Hypothalamus (tissue), 51 donors: ENCODE measurements at places on chromosomes 1 and 21.

DNA sequence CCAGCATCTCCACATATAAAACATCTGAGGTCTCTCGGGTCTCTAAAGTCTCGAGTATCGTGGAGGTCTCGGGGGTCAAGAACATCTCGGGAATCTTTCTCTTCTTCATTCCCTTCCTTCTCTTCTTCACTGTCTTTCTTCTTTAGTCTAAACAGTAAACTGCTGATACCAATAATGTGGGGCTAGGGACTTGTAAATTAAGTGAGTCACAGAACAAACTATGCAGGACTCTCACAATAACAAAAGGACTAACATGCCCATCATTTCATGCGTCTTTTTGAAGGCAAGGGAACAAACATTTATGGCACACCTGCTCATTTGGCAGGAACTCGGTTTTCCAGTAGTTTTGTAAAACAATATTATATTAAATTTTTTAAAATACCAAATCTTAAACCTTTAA is 32.4 kb downstream of the PRPF38A start:
- no peak for DNase-seq

DNA sequence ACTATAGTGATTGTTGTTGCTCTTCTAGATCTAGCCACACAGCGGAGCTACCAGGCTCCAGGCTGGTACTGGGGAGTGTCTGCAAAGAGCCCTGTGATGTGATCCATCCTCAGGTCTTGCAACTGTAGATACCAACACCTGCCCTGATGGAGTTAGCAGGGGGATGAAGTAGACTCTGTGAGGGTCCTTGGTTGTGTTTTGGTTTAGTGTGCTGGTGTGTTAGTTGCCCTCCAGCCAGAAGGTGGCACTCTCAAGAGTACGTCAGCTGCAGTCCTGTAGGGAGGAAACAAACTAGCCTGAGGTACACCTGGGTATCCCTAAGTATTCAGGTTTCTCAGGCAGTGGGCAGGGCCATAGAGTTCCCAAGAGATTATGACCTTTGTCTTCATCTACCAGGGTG is 81.2 kb upstream of the TMPRSS2 start:
- DNase-seq = no peak

DNA sequence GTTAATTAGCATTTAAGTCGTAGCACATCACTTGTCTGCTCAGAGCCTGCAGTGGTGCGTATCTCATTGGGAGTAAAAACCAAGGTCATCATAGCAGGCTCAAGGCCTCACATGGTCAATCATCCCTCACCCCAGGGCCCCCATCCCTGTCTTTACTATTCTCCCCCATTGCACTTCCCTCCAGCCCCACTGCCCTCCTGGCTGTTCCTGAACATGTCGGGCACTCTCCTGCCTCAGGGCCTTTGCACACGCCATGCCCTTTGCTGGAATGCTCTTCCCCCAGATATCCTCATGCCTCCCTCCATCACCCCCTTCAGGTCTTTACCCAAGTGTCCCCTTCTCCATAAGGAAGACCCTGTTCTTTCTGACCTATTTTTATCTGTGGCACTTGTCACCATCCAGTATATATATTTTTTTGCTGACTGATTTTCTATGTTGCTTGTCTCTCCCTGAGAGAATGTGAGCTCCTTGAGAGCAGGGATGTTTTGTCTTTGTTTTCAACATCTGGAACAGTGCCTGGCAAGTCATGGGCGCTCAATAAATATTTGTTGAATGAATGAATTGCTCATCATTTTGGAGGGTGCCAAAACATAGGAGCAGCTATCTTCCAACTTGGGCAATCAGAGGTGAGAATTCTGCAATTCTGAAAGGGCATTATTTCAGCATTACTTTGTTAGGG is 74.1 kb upstream of the POU3F1 start:
- DNase-seq = no peak

DNA sequence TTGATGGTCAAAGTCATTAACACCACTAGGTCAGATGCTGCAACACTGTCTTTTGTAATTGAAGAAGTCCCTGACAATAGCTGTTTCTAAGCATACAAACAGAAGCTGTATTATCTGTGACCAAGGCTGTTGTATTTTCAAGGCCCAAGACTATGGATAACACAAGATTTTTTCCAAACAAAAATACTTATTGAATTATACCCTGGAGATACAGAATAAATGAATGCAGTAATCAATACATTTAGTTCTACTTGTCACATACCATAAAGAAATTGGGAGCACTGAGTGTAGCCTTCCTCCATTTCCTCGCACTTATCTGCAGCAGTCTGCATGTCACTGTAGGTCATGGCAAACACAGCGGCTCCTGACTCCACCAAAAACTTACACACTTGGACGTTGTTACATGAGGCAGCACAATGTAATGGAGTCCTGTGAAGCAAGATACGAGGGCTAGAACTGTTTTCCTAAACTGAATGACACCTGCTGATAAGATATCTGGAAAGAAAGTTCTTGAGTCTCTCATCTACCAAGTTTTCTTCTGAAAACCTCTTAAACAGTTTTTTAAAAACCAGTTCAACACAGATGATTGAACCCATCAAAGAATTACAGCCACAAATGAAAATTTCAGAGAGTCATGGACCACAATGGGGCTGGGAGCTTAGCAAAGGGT is 56.9 kb downstream of the TP53BP2 start:
- DNase-seq = no peak

- DNase-seq = no peak
Observed at GRCh38 chr1:202101184-202101583, 21.5 kb upstream of the GPR37L1 start.

DNA sequence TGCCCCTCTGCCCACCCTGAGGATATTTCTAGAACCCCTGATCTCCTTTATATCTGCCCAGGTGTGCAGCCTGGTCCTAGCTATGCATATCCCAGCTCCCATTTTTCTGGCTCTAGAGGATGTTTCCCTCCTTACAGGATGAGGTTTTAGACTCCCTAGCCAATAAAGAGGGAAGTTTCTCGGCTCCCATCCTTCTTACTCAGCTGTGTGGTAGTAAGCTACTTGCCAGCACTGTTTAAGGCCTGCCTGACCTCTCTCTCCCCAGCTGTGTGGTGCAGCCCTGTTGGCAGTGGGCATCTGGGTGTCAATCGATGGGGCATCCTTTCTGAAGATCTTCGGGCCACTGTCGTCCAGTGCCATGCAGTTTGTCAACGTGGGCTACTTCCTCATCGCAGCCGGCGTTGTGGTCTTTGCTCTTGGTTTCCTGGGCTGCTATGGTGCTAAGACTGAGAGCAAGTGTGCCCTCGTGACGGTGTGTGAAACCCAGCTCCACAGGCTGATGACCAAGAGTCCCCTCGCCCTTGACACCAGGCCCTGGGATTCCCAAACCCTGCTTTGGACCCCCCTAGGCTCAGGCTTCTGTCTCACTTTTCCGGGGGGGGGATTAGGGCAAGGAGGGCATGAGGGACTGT is 7.8 kb upstream of the P3R3URF start:
- no peak for DNase-seq

DNA sequence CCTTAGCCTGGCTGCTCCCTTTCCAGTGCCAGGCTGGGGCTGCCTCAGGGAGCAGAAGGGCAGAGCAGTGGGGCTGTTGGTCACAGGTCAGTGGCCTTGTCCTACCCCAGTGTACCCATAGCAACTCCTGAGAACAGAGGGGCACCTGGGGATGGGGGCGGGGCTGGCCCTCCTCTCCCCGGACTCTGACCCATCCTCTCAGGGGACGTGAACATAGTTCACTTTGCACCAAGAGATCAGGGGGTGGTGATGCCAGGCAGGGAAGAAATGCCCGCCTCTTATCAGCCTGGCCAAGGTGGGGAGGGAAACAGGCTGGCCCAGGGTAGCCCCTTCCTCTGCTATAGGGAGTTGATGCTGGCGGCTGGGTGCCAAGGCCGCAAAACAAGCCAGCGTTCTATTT is 4.9 kb downstream of the ETNK2 start:
- DNase-seq = no peak

DNA sequence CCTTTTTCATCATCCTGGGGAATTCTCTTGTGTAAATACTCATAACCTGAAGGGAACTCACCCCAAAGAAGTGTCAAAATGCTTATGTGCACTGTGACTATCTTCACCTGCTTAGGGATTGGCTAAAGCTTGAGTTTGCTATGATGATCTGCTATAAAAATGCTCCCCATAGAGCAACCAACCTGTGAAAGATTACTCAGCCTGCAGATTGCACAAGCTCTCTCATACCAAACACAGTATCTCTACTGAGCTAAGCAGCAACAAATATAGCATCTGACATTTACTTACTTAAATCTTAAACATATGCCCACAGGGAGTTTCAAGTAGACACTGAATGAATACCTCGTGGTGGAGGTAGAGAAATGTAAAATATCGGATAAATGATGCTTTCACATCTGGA is 725.8 kb downstream of the MRPL39 start:
- no peak for DNase-seq

DNA sequence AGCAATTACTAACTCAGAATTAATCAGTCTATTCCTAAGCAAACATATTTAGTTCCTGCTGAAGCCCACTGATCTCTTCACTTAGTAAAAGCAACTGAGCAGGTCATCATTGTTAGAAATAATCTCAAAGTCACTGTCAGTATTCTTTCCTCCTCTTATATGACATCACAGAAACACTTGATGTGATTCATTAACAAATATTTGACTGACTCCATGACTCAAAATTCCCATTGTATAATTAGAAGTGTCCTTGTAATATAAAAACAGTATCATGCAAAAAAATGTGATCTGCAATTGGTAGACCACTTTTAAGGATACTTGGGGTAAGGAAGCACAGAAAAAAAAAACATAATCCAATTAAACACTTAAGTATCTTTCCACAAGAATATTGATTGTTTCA is 194.4 kb downstream of the DPYD start:
- no peak for DNase-seq

DNA sequence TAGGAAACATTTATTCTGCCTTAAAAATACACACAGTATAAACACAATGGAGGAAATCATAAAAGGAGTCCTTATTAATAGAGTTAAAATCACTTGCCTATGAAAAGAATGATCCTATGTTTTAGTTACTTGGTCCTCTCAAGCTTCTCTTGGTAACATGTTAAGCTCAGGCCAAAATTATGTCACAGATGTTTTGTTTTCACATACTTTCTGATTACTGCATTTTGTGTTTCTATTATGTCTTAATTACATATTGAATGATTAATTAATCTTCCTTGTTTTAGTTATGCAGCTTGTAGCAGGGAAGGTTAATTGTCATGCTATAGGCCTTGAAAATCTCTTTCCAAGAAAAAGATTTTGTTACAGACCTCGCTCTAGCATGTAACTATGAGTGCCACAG is 406.0 kb downstream of the PLA2G4A start:
- DNase-seq = no peak

- no peak for DNase-seq
Observed at GRCh38 chr1:38115682-38116202, 69.1 kb upstream of the POU3F1 start.

DNA sequence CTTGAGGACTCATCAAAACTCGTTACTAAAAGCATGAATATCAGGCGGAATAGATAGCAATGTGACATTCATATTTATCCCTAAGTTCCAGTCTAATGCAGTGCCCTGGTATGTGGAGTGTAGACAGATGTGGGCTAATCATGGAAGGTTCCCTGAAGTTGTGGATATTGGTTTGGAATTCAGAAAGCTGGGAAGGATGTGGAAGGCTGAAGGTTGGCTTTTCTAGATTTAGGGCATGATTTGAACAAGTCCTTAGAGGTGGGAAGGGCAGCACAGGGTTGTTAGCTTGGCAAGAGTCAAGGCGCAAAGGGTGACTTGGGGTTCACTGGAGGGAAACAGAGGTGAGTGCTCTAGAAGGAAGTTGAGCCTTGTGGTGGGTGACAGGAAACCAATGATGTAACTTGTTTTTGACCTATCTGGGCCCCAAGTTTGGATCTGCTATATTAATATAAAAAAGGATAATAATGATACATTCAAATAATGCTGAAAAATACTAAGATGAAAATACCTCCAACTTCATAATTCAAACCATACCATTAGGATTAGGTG is 21.9 kb downstream of the LGALS8 start:
- DNase-seq = no peak

GRCh38 chr1:234604495-234605398 is 5.2 kb downstream of the IRF2BP2 start:
- DNase-seq = no peak

- no peak for DNase-seq
Observed at GRCh38 chr21:24561291-24561690, 1046.0 kb downstream of the MRPL39 start.

DNA sequence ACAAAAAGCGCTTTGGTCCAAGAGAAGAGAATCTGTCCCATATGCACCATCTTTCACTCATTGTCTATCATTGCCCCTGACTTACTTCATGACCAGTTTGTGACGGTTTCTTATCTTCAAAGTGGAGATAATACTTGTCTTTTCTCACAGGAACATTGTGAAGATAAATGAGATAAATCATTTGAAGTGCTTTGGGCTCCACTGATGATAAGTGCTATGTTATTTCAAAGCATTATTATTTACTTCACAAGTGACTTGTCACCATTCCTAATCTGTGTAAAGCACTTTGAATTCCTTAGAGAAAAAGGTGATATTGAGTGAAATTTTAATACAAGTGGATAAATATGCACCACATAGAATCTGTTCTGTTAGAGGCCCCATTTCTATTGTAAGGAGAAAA is 731.6 kb upstream of the PTBP2 start:
- no peak for DNase-seq

DNA sequence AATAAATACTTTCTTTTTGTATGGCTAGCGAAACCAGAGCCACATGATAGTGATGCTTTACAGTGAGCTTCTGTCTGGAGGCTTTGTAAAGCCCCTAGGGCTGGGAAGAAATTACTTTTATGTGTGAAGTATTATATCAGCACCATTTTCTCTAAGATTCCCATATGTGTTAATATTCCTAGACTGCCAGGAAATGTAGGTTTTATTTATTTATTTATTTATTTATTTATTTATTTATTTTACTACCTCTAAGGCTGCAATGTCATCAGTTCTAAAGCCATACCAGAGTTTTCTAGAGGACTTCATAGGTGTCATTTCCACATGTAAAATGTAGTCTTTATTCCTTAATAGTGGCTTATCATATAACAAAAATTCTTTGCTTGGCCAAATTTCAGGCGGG is 4.4 kb upstream of the CHI3L1 start:
- no peak for DNase-seq
